ENCODE measurements at places on chromosomes 12 and 14.

- no peak for DNase-seq
Measured at GRCh38 chr14:99094901-99095300, 177.1 kb downstream of the BCL11B start.

- no peak for DNase-seq
Measured at GRCh38 chr12:3304436-3305165, 186.4 kb upstream of the PRMT8 start.

GRCh38 chr14:41423503-41423902 is 183.2 kb upstream of the LRFN5 start:
- DNase-seq, result no peak

- peak; percentile 73 for DNase-seq
Measured at GRCh38 chr14:88562831-88563686, at the start of gene ZC3H14. Gene ZC3H14 (plus strand): TSS chr14:88563037. CDS start chr14:88563134, 97 bp downstream.

- no peak for DNase-seq
Measured at GRCh38 chr12:64400041-64400440, 4.2 kb upstream of the XPOT start.

GRCh38 chr12:105954951-105955931 is 183.5 kb downstream of the NUAK1 start:
- DNase-seq, result no peak

DNA sequence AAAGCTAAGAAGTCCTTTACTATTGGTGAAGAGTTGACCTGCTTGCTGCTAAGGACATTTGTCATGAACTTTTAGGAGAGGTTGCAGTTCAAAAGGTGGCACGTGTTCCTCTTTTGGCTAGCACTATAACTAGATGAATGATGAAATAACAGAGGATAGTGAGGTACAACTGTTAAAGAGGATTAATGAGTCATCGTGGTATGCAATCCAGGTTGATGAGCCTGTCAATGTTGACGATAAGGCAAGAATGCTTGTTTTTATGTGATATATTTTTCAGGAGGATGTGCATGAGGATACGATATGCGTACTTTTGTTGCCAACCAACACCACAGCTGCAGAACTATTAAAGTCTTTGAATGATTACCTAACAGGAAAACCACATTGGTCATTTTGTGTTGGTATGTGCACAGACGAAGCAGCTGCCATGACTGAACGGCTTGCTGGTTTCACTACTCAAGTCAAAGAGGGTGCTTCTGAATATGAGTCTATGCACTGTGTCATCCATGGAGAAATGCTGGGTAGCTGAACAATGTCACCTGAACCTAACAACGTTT is 10.6 kb downstream of the CEP128 start:
- DNase-seq, result no peak

GRCh38 chr12:51546097-51546496 is 44.9 kb upstream of the SCN8A start:
- no peak for DNase-seq

DNA sequence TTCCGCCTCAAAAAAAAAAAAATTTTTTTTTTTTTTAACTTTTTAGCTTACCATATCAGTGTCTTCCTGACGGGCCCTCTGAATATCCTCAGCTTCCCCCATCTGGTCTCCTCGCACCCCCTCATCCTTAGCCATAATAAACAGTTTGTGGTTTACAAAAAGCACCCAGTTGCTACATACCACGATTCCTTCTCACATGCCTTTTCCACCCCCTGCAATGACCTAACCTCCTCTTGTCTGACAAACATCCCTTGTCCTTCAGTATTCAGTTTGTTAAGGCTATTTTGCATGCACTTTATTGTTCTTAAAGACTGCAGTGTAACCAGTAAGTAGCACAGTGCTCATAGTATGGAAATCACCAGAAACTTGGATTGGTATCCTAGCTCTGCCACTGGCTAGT is 88.5 kb downstream of the PPM1H start:
- no peak for DNase-seq

DNA sequence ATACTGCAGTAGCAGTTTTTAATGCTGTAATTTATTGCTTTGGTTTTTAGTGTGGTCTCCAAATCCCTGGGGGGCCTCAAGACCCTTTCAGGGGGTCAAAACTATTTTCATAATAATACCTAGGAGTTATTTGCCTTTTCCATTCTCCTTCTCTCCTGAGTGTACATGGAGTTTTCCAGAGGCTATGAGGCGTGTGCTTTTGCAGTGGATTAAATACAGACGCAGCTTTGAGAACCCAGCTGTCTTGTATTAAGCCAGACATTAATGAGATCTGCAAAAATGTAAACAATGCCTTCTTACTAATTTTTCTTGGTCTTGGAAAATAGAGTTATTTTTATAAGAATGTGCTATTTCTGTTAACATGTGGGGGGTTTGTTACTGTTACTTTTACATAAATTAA is 68.6 kb downstream of the SLC25A47 start:
- no peak for DNase-seq

DNA sequence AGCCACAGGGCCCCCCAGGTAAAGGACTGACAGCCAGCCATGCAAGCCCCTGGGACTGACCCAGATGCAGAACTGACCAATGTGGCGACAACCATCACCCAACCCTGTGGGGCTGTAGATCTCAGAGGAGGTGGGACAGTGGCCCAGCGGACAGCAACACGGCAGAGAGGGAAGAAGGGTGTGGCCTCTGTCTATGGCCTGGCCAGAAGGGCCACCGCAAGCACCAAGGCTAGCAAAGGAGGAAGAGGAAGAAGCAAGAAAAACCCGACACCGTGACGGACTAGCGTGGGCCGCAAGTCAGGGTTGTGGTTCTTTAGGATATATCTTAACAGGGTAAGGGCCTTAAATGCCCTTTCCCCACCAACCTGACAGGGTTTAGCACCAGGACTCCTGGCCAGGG is 71.2 kb downstream of the ITPK1 start:
- DNase-seq, result no peak
